ENCODE measurements at places on chromosomes 7 and 10. TPM values are rescaled to one million over a fixed set of nuclear protein-coding genes. Genes with fewer than 3 reads are reported as not detected.

The WNT2 gene
- polyA plus RNA-seq: not detected

The GNB2 gene
- 60.7 TPM for polyA plus RNA-seq

The TUBB8 gene
- polyA plus RNA-seq: not detected

The VKORC1L1 gene
- polyA plus RNA-seq: 2.2 TPM

The DGKB gene
- not detected for polyA plus RNA-seq

The TUBGCP2 gene
- polyA plus RNA-seq: 40.8 TPM

The ZNF680 gene
- 7.4 TPM for polyA plus RNA-seq

Data from CD4-positive, alpha-beta memory T cell (primary cell).